ENCODE measurements at places on chromosomes 11 and 22.

DNA sequence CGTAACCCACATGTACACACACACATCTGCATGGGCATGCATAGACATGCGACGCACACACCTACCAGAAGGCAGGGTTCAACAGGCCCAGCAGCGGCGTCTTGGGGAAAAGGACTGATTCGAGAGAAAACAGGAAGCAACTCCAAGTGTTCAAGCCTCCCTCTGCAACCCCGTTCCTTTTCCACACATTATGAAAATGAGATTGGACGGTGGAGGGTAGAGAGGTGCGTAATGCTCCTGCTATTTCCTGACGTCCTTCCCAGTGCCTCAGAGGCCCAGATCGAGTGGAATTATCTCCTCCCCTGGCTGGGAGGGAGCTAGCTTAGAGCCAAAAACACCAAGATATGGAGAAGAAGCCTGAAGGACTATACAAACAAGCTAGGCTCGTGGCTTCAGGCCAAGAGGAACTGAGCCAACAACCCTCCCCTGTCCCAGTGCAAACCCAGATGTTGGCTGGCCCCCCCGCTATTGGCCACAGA is 289.2 kb downstream of the MN1 start:
- DNase-seq = no peak

DNA sequence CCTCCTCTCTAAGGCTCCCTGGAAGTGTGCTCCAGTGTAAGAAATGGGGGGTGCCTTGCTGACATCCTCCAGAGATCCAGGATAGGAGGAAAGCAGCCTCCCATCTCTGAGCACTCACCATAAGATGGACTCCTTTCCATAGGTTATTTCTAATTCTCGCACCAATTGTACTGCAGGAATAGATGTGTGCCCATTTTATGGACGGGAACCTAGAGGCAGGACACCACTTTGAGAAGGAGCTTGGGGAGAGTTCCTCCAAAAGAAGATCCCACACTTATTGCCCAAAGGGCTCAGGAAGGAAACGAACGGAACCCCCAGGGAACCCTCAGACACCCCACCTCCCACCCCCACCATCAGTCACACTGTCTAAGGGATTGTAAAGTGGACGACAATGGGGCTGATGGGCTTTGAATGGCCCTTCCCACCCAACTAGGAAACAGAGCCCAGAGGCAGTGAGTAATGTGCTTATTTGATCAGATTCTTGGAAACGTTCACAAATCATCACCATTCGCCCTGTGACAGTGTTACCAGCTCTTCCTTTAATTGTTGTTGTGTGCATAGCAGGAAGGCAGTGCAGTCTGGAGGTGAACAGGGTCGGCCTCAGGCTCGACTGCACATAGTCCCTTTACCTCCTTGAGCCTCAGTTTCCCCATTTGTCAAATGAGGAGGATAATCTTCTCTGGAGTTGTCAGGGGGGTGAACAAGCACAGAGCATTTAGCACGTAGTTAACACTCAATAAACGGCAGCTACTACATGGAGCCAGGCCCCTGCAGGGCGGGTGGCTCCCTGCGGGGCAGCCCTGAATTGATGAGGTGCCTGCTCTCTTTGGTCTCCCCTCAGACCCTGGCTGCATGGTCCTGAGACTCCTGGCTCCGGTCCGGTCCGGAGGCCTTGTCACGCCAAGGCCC is 8.4 kb upstream of the MN1 start:
- no peak for DNase-seq

GRCh38 chr11:116733043-116733755 is 39.6 kb downstream of the BUD13 start:
- no peak for DNase-seq

- DNase-seq = peak; percentile 82
Observed at GRCh38 chr11:75263944-75264349, 23.4 kb downstream of the TPBGL start.

DNA sequence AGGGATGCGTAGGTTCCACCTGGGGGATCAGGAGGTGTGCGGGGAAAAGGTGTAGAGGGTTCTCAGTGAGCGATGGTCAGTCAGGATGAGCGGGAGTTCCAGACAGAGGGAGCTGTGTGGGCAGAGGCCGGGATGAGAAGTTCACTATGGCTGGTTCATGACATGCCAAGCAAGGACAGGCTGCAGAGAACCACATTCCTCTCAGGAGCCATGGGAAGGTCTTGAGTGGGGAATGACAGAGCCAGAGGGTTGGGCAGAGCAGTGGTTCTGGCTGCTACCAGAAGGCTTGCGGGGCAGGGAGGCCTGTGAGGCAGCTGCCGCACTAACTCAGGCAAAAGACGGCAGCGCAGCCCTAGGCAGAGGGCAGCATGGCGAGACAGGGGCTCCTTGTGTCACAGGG is 66.1 kb downstream of the SCUBE1 start:
- no peak for DNase-seq

DNA sequence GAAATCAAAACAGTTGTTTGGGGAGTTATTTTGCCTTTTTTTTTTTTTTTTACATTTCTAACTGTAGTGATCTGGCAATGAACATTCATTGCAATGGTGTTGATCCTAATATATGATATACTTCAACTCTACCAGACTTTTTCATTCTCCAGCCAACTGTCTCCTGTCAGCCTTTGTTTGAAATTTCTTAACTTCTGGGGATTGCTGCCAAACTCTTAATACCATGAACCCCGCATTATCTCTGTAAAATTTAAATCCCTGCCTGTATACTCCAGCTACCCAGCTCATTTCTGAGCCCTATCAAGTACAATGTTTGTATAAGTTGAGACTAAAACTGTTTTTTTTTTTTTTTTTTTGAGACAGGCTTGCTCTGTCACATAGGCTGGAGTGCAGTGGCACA is 280.7 kb downstream of the TTC28 start:
- DNase-seq = no peak

GRCh38 chr11:102269927-102270326 is 47.4 kb upstream of the BIRC3 start:
- DNase-seq = no peak

DNA sequence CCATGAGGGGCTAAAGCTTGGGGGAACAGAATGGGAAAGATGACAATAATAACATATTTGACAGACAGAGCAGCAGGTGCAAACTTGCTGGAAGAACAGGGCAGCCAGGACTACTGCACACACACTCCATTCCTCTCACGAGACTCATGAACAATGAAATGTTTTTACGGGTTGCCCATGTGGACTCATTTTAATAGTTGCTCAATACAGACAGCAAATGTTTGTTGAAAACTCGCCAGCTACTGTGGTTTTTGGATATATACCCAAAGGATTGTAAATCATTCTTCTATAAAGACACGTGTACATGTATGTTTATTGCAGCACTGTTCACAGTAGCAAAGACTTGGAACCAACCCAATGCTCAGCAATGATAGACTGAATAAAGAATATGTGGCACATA is 10.3 kb downstream of the SYT13 start:
- no peak for DNase-seq

GRCh38 chr11:70127653-70128434 is 49.7 kb downstream of the ANO1 start:
- DNase-seq = no peak

DNA sequence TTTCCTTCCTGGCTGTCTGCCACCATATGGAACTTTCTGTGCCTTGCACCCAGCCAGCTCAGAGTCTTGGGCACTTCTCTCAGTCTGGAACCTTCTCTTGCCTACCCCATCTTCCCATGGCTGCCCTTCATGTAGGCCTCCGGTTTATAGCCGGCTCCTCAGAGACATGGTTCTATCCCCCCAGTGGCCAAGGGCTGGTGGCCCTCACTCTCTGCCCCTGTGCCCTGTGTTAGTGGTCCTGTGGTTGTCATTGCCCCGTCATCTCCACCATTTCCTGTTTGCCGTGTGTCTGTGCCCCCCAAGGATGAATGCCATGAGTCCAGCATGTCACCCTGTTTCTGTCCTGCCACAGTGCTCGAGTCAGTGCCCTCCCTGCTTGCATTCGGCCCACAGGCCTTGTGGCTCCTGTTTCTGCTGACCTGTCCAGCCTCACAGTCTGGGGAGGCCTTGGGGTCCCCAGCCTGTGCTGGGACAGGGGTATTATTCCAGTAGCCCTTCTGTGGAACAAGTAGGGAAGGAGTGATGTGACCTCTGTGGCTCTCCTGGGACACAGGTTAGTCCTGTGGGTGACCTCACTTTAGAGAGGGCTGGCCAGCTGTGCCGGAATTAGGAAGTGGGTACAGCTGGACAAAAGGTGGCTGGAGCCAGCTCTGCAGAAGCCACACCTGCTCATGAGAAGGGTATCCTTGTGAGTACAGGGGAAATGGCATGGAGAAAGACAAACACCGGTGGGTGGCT is 30.7 kb downstream of the ST3GAL4 start:
- no peak for DNase-seq

- DNase-seq = no peak
Observed at GRCh38 chr11:78860720-78861422, 286.2 kb upstream of the NARS2 start.

DNA sequence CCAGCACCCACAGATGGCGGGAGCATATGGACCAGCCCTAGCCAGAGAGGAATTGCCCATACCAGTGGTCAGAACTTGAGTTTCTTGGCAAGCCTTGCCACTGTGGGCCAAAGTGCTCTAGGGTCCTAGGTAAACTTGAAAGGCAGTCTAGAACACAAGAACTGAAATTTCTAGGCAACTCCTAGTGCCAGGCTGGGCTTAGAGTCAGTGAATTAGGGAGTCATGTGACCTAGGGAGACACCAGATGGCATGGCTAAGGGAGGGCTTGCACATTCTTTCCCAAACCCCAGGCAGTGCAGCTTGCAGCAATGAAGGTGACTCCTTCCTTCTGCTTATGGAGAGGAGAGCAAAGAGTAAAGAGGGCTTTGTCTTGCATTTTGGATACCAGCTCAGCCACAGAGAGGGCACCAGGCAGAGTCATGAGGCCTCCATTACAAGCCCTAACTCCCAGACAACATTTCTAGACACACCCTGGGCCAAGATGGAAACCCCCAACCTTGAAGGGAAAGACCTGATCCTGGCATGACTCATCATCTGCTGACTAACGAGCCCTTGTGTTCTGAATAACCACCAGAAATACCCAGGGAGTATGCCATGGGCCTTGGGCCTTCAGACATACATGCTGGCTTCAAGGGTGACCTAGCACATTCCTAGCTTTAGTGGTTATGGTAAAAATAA is 19.2 kb upstream of the OR56A3 start:
- DNase-seq = no peak

GRCh38 chr11:100760744-100761143 is 73.7 kb downstream of the ARHGAP42 start:
- no peak for DNase-seq

DNA sequence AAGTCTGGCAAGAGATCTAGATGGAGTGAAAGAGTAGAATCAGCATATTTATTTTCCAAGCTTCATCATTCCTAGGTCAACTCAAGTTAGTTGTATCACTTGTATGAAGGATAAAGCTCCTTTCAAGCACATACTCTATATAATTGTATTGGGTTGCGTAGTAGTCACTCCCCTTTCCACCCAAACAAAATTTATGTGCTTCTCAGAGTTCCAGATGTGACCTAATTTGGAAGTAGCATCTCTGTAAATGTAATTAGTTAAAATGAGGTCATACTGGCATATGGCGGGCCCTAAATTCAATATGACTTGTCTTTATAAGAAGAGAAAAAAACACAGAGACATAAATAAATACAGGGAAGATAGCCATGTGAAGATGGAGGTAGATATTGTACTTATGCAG is 226.8 kb upstream of the CHORDC1 start:
- no peak for DNase-seq

GRCh38 chr11:70031631-70032469 is 46.3 kb upstream of the ANO1 start:
- DNase-seq = no peak

DNA sequence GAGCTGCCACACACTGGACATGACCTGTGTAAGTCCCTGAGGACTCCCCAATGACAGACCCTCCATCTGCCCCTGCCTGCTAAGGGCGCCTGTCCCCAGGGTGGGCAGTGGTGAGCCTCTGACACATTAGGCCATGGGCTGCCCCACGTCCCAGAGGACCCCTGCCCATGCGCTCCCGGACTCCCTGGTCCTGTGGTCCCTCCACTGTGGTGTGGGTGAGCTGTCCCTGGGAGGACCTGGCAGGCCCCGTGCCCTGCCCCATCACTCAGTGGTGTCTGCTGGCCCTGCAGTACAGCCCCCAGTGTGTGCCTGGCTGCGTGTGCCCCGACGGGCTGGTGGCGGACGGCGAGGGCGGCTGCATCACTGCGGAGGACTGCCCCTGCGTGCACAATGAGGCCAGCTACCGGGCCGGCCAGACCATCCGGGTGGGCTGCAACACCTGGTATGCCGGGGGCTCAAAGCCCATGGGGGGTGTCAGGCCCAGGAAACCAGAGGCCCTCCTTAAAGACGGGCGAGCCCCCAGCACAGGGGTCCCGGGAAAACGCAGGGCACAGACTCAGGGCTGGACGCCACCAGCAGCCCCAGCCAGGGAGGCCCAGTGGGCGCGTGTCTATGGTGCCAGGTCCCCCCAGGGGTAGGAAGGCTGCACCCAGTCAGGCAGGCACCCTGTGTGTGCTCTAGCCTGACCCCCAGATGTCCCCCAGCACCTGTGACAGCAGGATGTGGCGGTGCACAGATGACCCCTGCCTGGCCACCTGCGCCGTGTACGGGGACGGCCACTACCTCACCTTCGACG is 18.7 kb downstream of the MUC5AC start:
- no peak for DNase-seq

DNA sequence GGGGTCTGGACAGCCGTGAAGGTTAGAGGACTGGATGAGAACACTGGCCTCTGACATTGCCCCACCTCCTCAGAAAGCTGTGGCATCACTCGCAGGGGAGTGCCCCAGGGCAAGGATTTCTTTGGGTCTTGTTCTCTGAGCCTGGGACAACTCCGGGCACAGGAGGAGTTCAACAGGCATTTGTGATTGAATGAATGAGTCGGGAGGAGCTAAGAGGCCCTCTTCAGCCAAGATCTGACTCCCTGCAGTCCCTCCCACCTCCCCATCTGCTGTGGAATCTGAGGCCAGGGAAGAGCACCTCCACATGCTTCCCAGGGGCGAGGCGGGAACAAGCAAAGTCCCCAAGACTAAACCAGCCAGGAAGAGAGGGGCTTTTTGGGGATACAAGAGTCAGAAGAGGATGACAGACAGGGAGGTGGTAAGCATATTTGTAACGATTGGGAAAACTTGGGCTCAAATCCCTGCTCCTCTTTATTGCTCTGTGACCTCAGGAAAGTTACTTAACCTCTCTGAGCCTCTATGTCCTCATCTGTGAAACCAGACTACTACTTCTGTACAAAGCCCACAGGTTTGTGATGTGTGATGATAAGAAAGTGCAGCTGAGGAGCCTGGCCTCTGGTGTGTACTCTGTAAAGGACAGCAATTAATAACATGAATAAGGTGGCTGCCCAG is 6.4 kb downstream of the TP53I11 start:
- DNase-seq = no peak

Measured in CD14-positive monocyte (primary cell).